Brain (organoid and tissue), 16 donors: ENCODE measurements at places on chromosomes 7 and 10.

DNA sequence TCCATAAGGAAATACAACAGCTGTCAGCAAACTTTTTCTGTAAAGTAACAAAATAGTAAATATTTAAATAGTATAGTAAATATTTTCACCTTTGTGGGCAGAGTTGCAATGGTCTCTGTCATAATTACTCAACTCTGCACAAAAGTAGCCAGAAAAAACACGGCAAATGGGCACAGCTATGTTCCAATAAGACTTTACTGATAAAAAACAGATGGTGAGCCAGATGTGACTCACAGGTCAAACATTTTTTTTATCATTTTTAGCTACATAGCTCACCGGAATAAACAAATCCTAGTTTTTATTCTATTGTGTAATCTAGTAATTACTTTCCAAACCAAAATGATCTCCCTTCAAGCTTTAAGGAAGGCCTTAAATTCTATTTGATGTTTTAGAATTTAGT is 55.3 kb downstream of the NCAPG2 start:
- no peak for DNase-seq

- DNase-seq = peak; percentile 64
These were observed 208.6 kb upstream of the MGMT start for GRCh38 chr10:129258283-129258923.

DNA sequence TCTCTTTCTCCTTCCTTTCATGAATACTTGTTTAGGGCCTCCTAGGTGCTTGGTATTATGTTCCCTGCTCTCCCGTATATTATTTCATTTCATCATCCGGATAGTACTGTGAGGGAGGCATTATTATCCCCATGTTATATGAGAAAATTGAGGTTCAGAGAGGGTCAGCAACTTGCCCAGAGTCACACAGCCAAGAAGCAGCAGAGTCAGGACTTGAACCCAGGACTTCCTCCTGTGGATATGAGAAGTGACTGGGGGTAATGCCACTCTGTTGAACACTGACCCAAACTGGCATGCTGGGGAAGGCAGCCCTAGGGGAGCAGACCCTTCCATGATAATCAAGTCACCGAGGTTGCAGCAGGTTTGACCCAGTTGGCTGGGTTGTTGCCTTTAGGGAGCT is 8.2 kb upstream of the SFRP5 start:
- DNase-seq = no peak

DNA sequence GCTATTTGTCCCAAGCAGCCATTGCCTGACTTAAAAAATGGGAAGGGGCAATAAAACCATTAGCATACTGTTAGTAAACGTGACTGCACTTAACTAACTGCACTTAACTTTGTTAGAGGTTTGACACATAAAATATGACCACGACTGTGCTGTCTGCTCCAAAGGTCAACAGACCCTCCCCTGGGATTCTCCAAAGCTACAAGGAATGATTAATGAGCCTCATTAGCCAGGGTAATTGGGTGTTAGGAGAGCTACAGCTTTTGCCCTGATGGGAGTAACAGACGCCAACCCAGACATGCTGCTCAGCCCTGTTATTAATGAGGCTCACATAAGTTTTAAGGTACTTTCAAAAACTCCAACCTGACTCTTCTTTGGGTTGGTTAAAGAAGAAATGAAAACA is 129.4 kb upstream of the PLPP4 start:
- DNase-seq = no peak

DNA sequence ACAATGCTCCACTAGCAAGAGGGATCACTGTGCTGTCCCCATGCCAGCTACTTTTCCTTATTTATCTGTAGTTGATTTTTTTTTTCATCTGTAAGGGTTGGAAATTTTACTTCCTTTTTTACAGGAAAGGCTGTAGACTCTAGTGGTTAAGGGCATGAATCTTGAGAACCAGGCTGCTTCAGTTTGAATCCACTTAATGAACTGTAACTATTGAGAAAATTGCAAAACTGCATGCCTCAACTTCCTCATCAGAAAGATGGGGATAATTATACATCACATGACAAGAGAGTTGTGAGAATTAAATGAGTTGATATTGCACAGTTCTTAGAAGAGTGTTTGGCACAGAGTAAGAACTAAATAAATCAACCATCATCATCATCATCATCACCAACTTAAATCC is 106.4 kb upstream of the GSDME start:
- no peak for DNase-seq

- no peak for DNase-seq
These were observed 189.8 kb upstream of the IMMP2L start for GRCh38 chr7:111752022-111752582.

GRCh38 chr7:82676777-82677463 is 233.3 kb upstream of the CACNA2D1 start:
- DNase-seq = no peak

- no peak for DNase-seq
These were observed 70.3 kb downstream of the WDR37 start for GRCh38 chr10:1126461-1126860.

DNA sequence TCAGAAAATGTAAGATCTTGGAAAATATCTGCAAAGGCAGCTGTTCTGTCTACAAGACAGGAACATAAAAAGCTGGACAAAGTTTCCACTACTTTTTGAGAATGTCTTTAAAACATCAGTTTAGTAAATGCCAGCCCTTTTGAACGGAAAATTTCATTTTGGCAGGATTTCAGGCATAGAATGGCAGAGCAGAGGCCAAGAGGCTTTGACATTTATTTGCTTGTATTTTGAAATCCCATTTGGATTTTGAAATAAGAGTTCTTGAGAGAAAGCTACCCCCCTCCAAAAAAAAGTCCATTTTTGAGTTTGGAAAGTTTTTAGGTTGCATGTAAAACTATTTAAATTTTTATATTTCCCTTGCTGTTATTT is 3.1 kb upstream of the ETV1 start:
- no peak for DNase-seq

DNA sequence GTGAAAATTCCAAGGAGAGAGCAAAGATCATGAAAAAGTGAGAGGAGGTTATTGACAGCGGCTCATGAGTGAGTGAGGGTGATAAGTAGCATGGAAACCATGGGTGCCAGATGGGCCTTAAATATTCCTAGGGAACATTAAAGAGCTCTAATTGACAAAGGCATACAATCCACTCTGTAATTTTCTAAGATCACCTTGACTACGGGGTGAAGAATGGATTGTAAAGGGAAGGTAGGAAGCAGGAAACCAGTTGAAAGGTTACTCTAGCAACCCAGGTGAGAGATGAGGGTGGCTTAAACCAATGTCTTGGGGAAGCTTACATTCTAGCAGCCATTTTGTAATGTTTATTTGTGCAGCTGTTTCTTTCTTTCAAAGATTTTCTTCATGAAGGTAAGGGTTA is 75.7 kb downstream of the RSU1 start:
- DNase-seq = no peak

GRCh38 chr10:71687077-71687476 is 32.5 kb downstream of the C10orf105 start:
- no peak for DNase-seq

- DNase-seq = no peak
These were observed 10.1 kb upstream of the ZNF107 start for GRCh38 chr7:64655811-64656210.

GRCh38 chr7:113320419-113320818 is 202.1 kb upstream of the SMIM30 start:
- DNase-seq = peak; percentile 50

DNA sequence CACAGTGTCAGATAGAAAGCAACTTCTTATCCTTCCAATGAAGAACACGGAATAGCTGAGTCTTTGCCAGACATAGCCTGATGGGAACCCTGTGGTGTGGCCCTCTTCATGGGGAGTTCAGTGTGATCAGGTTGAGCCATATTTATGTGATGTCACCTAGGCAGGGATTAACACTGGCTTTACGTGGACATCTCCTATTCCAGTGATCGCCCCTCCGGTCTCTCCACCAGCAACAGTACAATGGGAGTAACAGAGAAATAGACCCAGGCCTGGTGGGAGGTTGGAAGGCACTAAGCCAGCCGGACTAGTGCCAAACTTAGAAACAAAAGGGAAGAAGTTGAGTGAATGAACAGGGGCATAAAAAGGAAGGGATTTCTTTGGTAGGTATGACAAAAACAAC is 358.1 kb downstream of the PRPF18 start:
- DNase-seq = no peak

GRCh38 chr10:57247271-57247670 is 886.2 kb upstream of the ZWINT start:
- DNase-seq = no peak
